Activated T-cell treated with anti-CD3 and anti-CD28 coated beads, Interleukin-2, amount 50 U/mL, for 1 hour (primary cell): ENCODE measurements at places on chromosomes 2 and 18.

GRCh38 chr2:109371481-109372170 is 242.1 kb downstream of the SEPTIN10 start:
- no peak for DNase-seq

DNA sequence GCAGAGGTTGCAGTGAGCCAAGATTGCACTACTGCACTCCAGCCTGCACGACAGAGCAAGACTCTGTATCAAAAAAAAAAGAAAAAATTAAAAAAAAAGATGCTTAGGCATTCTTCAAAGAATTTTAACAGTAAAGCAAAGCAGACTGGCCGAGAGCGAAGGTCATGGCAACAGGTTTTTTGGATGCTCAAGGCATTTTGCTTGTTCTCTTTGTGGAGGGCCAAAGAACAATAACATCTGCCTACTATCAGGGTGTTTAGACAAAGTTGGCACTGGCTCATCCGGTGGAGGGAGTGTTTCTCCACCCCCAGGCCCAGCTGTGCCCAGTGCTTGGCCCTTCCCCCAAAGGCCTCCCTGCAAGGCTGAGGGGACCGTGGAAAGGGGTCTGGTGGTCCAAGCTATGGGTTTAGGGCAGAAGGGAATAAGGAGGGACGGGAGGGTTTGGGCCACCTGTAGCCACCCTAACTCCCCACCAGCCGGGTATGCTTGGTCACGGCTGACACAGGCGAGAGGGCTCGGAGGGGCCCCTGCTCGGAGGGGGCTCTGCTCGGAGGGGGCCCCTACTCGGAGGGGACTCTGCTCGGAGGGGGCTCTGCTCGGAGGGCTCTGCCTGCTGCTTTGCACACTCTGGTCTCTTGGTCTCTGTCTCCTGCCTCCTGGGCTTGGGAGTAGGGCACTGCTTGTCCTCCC is 26.7 kb upstream of the ALLC start:
- DNase-seq: peak; percentile 1

- no peak for DNase-seq
These were observed 13.6 kb downstream of the ADI1 start for GRCh38 chr2:3505771-3506170.

DNA sequence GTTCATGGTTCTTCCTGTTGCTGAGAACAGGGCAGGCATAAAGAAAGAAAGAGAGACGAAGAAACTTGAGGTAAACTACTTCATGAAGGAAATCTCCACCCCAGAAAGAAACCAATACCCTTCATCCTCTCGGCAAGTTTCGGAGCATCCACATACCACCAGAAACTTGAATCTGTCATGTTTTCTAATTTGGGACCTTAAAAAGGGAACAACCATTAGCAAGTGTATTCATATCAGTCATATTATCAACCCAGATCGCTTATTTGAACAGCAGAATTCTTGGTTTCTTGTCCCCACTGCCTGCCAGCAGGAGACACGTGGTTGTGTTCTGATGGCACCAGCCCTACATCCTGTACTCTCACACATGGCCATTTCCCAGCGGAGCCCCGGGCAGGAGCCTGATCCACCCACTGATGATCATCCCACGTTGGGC is 53.2 kb upstream of the FZD7 start:
- DNase-seq: no peak

DNA sequence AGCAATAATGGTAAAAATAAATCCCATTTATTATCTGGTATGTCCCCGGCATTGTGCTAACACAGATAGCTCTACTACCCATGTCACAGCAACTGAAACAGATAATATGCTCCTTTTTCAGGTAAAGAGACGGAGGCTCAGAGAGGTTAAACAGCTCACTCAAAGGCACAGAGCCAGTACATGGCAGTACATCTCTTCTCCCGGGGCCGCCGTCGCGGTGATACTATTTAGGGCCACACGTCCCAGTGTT is 693 bp upstream of the PDK1 start:
- DNase-seq: no peak

DNA sequence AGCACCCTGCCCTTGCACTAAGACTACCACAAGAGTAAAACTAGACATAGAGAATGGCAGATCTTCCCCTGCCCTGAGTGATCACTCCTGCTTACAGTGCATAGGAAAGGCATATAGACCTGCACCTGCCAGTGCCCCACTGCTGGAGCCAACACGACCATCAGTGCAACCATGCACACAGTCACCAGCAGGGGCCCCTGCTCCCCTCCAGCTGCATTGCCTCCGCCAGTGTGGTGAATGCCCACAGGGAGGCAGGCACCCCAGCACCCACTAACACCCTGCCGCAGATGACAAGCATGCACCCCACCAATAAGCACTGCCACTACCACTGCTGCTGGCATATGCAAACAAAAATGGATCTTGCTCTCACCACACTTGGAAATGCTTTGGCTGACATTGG is 478.8 kb downstream of the ADCYAP1 start:
- no peak for DNase-seq

- DNase-seq: no peak
These were observed 831.7 kb upstream of the LRRTM1 start for GRCh38 chr2:81136296-81136695.

GRCh38 chr2:100213595-100213994 is 71.2 kb upstream of the AFF3 start:
- DNase-seq: no peak

DNA sequence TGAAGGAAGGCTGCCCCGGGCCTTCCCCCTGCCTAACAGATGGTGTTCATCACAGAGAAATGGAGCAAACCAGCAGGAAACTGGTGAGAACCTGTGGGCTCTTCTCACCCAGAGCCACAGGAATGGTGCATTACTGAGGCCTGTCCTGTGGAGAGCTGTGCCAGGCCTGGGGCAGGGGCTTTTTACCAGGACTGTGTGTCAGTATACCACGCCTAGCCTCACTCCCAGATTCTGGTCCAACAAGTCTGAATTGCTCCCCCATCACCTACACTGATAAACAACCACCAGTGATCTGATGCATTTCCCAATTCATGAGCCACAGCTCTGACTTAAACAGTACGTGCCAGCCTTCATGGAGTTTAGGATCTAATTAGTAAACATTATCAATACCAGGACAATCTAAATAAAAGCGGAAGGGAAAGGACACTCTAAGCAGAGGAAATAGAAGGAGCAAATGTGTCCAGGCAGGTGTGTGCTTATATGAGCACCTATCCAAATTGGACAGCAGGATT is 8.9 kb upstream of the DGUOK start:
- no peak for DNase-seq

DNA sequence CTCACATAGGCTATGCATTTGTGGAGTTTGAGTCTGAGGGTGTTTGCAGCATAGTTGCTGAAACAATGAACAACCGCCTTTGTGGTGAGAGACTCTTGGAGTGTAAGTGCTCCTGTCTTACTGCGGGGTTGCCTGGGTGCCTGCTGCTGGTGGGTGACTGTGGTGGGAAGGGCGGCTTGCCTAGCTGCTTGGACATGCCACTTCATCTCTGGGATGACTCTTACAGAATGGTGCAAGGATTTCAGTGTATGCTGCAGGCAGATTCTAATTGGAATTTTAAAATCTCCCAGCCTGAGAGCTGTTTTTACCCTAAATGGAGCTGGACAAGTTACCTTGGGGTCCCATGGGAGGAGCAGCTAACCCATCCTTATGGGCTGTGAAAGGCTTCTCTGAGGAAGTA is 50.1 kb downstream of the CYP27C1 start:
- no peak for DNase-seq

DNA sequence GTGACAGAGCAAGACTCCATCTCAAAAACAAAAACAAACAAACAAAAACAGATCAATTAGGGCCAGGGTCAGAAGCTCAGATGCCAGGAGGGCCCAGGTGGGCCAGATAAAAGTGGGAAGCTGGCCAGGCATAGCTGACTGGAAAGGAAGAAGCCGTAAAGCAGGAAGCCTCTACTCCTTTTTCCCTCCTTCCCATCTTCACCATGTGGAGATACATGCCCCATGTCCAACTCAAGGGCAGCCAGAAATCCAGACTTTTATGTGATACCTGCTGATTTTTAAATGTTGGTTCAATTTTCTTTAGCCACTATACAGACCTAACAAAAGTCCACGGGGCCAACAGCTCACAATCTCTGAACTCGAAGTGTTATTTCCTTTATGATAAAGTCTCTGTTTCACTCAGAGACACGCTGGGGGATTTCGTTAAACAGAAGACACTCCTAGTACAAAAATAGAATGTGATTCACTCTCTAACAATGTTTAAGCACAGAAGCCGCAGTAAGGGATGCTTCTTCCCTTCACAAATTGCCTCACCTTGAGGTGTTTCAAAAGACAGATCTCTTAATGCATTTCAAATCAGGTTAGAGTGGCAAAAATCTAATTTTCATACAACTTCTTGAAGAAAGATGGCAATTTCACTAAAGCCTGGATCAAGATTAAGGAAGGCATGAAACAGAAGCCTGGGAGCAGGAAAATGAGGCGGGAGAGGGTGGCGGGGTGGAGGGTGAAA is 14.0 kb downstream of the TMEM247 start:
- no peak for DNase-seq

DNA sequence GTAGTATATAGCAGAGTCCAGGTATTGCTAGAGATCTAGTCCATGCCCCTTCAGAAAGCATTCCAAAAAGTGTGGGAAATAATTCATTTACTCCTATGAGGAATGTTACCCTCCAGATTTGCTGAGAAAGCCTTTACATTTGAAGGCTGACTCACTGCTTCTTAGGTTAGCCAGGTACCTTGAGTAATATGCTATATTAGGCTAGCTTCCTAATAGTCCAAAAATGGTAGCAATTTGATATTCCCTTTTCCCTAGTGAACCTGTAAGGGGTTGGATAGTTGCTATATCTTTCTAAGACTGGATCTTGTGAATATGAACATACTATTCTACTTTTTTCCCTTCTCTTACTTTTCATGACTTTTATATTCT is 63.6 kb downstream of the SPOPL start:
- DNase-seq: no peak

DNA sequence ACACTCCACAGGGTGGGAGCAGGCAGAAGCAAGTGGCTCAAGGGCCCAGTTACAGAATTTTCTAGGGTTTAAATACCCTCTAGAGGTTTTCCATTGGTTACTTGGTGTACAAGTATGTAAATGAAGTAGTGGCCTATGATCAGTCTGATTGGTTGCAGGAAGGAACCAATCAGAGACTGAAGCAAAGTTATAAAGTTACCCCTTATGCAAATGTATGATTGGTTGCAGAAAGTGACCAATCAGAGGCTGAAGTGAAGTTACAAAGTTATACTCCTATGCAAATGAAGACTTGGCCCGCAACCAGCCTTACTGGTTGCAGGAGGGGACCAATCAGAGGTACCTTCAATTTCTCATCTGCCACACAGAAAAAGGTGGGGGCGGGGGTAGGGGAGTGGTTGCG is 154.6 kb downstream of the INO80D start:
- DNase-seq: no peak

- no peak for DNase-seq
These were observed 99.8 kb downstream of the SEPTIN10 start for GRCh38 chr2:109513749-109514588.

- DNase-seq: no peak
These were observed 850.6 kb downstream of the CNTNAP5 start for GRCh38 chr2:124875627-124876244.

- no peak for DNase-seq
These were observed 133.4 kb upstream of the NABP1 start for GRCh38 chr2:191544461-191545062.

DNA sequence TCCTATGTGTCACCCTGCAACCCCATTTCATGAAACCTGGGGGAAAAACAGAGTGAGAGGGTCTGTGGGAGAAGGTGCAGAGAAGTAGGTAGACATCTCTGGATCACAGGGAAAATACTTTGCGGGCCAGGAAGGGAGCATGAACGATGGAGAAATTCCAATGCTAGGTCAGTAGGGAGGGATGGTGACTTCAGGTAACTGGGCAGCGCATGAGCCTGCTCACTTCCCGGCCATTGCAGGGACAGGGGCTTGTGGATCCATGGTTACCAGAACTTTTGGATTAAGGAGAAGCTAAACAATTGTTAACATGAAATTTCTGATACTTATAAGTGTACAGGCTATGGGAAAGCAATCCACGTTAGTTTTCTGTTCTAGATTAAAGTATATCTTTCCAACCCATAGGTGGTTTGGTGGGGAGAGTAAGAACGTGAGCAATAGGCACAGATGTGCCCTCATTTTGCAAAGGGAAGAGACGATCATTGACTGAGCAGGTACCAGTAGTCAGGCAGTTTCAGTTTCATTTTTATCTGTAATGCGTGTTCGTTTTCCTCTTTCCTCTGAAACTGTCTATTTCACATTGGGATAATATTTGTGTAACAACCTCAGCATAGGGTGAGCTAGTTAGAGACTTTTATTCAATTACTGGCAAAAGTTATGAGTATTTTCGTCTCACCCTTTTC is 65.0 kb downstream of the NYAP2 start:
- DNase-seq: no peak

- no peak for DNase-seq
These were observed 457.8 kb downstream of the EIPR1 start for GRCh38 chr2:2919574-2920365.

- DNase-seq: no peak
These were observed 147.2 kb upstream of the L3MBTL4 start for GRCh38 chr18:6561862-6562291.

DNA sequence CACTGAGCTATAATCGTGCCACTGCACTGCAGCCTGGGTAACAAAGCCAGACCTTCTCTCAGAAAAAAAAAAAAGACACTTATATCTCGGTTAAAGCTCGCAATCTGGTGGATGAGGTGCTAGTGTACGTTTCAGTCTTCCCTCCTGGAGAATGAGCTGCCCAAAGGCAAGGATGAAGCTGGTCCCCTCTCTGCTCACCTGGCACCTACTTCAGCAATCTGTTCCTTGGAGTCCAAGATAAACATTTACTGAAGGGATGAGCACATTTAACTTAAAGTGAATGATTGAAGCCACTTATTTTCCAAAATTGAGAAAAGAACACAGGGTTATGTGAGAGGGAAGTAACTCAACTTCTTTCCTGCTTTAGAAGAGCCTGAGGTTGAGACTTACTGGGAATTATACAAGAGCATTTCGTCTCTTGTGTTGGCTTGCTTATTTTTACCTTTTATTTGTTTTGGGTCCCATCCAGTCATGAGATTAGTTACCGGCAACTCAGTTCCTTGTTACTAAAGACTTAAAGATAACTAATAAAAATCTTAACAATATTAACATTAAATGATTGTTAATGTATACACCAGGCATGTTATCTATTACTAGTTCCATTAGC is 33.6 kb upstream of the COLEC12 start:
- no peak for DNase-seq

DNA sequence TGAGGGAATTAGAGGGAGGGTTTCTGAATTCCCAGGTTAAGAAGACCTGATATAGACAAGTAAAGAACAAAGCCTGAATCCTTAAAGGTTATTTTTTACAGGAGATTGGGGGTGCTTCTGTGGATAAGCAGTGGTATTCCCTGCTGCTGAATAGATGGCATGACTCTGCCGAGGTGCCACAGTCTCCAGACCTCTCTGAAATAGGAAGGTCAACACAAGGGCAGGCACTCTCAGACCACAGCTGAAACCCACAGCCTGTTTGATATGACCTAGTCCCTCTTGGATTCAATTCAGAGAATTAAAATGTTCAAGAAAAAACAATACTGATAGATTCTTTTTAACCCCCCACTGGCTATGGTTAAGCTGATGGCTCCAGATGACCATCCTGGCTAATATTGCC is 259.3 kb downstream of the PTGR3 start:
- no peak for DNase-seq

GRCh38 chr2:219293736-219294231 is 14.6 kb downstream of the DNAJB2 start:
- DNase-seq: peak; percentile 13

GRCh38 chr2:74238879-74239278 is 40.5 kb downstream of the MTHFD2 start:
- no peak for DNase-seq

GRCh38 chr18:2114765-2115164 is 456.5 kb downstream of the METTL4 start:
- no peak for DNase-seq

- no peak for DNase-seq
These were observed 339.9 kb upstream of the PKDCC start for GRCh38 chr2:41707790-41708451.
